ENCODE measurements at places on chromosomes 7 and 10.

DNA sequence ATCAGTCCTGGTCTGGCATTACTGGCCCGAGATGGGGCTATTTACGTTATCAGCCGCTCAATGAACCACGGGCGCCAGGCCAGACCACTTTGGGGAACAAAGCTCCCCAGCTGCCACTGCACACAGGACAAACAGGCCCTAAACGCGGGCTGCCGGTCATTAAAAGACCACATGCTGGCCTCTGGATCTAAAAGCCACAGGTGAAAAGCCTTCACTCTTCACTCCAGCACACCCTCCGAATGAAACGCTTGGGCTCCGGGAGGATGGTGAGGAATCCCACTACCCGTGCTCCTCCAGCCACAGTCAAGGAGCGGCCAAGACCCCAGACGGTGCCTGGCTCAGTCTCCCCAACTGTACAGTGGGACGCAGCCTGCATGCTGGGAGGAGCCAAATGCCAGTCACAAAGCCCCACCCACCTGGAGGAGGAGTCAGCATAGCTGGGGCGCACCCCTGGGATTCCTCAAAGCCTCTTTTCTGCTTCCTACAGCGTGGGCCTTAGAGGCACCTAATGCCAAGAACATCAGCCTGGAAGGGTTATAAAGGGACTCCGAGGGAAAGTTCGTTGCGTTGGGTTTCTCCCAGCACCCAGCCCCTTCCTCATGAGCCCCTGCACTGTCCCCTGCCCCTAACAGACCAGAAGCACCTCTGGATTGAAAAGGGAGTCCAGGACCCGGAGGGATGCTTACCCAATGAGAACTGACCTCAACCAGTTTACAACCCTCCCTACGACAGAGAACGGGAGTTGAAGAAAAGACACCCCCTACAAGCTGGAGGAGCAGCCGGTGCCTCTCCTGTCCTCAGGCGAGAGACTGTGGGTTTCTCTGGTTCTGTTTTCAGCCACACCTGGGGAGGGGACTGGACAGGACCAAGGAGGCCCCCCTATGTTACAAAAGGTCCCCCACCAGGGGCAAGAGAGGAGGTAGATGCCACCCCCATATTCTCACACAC is 4.7 kb downstream of the PDGFA start:
- DNase-seq, result no peak

DNA sequence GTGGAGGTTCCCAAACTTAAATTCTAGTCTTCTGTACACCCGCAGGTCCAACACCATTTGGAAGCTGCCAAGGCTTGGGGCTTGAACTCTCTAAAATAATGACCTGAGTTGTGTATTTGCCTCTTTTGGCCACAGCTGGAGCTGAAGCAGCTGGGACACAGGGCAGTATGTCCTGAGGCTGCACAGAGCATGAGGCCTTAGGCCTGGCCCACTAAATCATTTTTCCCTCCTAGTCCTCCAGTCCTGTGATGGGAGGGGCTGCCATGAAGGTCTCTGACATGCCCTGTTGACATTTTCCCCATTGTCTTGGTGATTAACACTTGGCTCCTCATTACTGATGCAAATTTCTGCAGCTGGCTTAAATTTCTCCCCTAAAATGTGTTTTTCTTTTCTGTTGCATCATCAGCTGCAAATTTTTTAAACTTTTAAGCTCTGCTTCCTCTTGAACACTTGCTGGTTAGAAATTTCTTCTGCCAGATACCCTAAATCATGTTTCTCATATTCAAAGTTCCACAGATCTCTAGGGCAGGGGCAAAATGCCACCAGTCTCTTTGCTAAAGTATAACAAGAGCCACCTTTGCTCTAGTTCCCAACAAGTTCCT is 43.6 kb upstream of the WNT16 start:
- DNase-seq, result no peak

DNA sequence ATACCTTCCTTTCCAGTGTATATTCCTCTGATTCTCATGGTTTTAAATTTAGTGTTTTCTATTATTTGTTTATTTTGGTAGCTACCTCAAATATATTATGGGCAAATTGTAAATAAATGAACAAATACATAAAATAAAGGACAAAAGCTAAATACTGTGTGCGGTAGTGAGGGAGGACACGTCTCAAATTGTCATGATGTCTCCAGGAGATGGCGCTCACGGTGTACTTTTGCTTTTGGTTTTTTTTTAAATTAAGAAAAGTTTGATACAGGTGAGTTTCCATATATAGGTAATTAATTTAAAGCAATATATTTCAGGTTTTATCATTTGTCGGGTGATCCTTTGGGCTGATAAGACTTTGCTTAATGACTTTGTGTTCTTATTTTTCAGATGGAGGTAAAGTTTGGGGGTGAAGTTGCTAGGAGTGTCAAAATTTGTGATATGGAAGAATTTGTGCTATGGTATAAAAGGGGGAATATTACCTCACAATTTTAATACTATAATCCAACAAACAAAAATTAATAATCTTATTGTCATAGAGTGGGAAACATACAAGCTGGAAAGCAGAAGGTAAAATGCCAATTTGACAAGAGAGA is 68.4 kb upstream of the TMEM229A start:
- peak; percentile 48 for DNase-seq

DNA sequence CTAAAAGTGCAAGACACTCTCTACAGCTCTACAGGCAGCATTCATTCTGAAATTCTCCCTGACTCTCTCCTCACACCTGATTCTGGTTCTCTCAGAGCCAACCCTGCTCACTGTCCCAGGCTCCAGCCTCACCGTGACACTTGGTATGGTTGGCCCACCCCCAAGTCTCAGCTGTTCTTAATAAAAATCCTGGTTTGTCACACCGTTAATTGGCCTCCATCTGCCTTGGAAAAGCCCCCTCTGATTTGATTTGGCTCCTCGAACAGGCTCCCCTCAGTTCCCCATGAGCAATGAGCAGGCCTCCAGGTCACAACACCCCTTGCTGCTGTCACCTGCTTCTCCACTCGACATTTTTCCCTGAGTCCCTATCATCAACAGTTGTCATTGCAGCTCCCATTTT is 507.3 kb upstream of the AUTS2 start:
- DNase-seq, result no peak

DNA sequence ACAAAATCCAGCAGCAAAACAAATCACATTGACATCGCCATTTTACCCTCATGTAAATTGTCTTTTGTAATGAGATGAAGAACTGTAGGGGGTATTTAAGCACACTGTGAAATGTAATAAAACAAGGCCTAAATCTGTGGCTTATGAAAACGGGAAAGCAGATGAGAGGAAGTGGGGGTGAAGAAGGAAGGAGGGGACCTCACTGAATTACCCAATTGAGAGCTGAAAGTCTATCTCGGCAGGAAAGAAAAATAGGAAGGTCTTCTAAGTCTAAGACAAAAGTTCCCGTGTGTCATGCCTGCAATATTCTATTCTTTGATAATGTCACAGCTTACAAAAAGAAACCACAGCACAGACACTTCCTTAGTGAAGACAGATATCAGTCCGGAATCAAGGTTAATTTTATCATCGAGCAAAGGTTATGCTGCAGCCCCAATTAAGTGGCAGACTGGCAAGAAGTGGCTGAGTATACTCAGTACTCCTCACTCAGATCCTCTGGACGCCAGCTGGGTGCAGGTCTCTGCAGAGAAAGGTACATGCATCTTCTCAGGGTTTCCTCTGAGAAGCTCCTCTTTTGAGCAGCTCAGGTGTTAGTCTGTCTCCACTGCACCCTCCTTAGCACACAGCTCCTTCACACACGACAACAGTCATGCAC is 239.7 kb downstream of the FANK1 start:
- peak; percentile 99 for DNase-seq

GRCh38 chr7:90903841-90904240 is 307.7 kb downstream of the CDK14 start:
- DNase-seq, result no peak

DNA sequence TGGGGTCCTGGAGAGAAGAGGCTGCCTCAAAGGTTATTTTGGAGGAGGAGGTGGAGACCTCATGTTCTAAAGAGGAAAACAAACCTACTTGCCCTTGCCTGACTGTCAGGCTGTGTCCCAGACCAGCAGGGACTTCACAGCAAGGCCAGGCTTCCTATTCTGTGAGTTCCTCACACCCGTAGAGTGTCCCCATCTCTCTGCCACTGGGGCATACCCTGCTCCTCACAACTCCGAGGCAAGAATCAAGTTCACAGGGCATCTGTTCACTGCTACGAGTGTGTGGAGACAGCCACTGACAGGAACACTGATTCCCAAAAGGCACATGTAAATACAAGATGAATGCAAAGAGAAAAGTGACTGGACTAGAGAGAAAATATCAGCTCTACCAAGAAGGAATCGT is 38.0 kb downstream of the PDE1C start:
- no peak for DNase-seq

DNA sequence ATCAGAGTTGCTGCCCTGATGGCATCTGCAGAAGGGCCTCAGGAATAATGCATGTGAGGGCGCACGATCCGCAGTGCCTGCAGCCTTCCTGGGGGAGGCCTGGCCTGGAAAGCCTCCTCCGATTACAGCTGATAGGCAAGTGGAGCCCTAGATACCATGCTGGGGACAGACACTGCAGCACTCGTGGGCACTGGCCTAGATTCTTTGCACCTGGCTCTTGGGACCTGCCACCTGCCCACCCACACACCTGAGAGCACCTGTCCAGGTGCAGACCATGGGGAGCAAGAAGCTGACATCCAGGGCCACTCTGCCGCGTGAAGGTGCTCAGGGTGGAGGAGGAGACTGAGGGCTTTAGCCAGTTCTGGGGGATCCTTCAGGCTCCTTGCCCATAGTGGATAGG is 14.8 kb downstream of the YKT6 start:
- no peak for DNase-seq

DNA sequence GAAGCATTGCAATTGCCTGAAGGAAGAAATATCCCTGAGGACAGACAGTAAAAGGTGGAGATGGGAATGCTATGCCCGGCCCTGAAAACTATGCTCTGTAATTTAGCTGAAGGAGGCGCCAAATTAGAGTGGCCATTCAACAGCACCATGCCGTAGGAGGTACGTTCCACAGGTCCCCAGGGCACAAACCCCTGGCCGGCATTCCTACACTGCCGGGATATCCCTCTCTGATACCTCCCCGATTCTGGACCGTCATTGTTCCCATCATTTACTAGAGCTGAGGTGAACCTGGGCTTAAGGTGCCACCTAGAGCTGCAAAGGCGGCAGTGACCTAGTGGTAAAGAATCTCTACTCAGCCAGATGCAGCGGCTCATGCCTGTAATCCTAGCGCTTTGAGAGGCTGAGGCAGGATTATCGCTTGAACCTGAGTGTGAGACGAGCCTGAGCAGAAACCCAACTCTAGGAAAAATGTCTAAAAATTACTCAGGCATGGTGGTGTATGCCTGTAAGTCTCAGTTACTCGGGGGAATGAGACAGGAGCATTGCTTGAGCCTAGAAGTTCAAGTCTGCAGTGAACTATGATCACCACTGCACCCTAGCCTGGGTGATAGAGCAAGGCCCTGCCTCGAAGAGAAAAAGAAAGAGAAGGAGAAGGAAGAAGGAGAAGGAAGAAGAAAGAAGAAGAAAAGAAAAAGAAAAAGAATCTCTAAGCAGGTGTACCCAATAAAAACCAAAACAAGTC is 53.0 kb upstream of the TNKS2 start:
- no peak for DNase-seq

DNA sequence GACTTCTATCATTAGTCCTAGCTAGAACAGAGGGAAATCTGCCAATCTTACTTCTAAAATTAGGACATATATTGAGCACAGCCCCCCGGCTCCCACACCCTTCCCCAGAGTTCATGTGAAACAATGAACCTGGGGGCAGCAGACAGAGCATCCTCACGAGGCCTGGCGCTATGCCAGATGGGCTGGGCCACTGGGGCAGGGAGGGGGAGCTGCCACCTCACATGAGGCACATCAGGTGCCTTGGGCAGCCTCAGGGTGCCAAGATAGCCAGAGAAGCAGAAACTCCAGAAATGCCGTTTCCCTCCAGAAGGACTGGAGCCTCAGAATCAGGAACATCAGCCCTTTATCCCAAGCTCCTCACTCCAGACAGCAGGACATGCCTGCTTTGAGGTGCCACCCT is 92.8 kb upstream of the LANCL2 start:
- no peak for DNase-seq

DNA sequence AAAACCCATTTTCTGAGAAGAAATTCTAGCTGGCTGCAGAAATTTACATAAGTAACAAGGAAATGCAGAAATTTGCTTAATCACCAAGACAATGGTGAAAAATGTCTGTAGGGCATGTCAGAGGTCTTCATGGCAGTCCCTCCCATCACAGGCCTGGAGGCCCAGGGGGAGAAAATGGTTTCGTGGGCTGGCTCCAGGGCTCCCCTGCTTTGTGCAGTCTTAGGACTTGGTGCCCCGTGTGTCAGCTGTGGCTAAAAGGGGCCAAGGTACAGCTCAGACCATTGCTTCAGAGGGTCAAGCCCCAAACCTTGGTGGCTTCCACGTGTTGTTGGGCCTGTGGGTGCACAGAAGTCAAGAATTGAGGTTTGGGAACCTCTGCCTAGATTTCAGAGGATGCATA is 215.9 kb downstream of the GPR158 start:
- DNase-seq, result no peak

GRCh38 chr7:108167460-108167859 is 37.3 kb upstream of the LAMB4 start:
- DNase-seq, result no peak

- DNase-seq, result peak; percentile 24
Measured at GRCh38 chr10:122878799-122879338, 512 bp downstream of the FAM24B start.

DNA sequence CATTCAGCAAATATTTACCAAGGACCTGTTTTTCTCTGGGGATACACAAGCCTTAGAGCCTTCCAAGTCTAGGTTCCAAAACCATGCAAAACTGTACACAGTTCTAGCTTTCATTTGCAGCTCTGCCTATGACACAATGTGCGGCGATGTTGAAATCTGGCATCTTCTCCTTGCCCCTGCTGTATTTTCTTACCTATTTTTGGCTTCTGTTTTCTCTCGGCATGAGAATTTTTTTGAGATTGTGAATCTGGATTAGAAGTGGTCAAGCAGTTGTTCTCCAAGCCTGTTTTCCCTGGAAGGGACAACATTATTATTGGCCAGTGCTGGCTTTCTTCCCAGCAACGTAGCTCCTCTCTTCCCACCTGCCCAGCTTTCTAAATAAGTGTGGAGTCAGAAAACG is 176.3 kb downstream of the CREB5 start:
- DNase-seq, result no peak

DNA sequence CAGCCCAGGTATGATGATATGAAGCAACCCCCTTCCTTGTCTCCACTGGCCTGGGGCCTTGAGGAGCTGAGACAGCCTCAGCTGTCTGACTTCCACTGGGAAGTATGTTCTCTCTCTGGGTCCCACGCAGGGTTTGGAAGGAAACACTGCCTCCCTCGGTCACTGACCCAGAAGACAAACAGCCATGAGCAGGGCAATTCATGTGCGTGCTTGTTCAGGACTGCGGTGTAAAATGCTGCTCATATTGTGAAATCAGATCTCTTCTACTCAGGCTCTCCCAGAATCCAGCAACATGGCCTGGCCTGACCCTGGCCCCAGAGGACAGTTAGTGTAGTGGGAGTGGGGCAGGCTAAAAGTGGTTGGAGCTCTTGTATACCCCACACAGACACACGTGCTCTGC is 2.8 kb downstream of the CLCN1 start:
- DNase-seq, result no peak

GRCh38 chr7:106100863-106101629 is 11.1 kb downstream of the SYPL1 start:
- DNase-seq, result no peak
